ENCODE measurements at places on chromosomes 2 and 18.
A peak's percentile ranks its signal among the peaks of the same experiment; 100 is the strongest.

DNA sequence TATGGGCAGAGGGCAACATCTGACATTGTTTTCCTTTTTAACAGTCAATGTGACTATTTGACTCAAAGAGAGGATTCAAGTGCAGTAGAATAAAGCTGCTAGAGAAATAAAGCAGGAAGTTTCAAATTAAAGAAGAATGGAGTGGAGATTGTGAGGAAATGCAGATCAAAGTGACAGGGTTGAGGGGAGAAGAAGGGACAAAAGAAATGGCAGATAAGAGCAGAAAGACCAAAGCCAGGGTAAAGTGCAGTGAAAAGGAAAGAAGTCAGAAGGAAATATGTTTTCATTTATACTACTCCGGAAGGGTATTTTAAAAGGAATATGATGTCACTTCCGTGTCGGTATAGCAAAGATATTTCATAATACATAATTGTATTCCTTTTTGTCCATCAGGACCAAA is 297.5 kb upstream of the CRIM1 start:
- DNase-seq = peak; percentile 8

DNA sequence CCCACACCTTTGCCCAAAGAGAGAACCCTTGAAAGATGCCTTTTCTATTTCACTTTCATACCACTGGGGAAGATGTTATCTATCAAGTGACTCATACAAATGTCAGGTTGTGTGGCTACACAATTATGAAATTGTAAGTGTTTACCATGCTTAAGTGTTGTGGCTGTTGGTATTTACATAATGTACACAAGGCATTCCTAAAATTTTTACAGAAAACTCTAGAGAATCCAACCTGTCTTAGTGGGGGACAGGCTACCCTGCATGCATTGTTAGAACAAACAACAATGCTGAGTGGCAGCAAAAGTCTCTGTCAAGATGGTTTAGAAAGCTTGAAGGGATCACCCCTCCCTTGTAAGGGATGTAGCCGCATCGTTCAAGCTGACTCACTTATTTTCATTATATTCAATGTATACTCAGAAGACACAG is 5.5 kb upstream of the MGAT4A start:
- no peak for DNase-seq

DNA sequence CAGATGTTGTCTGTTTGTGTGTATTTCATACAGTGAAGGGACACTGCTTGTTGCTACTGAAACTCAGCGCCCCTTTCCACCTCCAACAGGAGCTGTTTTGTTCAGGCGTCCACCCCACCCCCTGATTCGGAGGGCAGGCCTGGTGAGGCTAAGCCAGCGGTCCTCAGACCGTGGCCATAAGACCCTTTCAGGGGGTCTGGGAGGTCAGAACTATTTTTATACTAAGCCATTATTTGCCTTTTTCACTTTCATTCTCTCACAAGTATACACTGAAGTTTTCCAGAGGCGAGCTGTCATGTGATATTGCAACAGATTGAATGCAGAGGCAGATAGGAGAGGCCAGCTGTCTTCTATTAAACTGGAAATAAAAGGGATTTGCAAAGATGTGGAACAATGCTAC is 39.7 kb upstream of the IGFBP5 start:
- no peak for DNase-seq

DNA sequence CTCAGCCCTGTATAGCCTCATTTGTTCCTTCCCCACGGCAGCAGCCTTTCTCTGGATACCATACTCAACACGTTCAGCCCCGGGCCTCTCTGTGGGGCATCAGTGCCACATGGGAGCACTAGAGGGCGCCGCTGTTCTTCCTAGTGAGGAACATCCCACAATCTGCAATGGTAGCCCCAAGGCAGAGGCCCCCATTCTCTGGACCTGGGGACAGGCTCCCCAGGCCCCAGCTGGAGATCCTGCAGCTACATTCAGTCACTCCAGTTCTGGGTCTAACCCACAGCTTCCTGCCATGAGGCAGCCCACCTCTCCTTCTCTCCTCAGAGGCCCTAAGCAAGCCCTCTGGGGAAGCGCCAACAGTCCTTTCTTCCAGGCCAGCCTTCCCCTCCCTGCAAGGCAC is 14.2 kb upstream of the SFXN5 start:
- DNase-seq = peak; percentile 93

- no peak for DNase-seq
Measured at GRCh38 chr18:79361766-79362522, 33.8 kb upstream of the NFATC1 start.

DNA sequence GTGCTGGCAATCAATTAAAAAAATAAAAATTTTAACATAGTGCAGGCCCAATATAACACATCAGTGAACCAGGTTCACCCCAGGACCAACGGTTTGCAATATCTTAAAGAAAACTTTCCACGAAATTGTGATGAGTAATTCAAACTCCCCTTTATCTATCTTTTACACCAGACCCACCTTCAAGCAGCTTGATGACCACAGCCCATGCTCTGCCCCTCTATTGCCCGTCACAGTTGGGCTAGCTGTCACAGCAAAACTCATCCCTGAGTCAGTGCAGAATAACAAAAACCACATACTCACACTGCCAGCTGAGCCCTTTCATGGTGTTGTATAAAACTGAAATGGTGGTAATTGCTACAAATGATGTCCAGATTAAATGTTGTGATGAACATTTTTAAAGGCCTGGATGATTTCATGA is 112.5 kb upstream of the CREB1 start:
- no peak for DNase-seq

Data from suppressor macrophage treated with lipopolysaccharide for 1 hour (primary cell).